GM04504 (cell line): ENCODE measurements at places on chromosomes 1 and 21.

- no peak for DNase-seq
Observed at GRCh38 chr1:4485398-4485797, 169.0 kb upstream of the AJAP1 start.

- DNase-seq, result no peak
Observed at GRCh38 chr1:100799954-100800612, 80.5 kb downstream of the VCAM1 start.

- no peak for DNase-seq
Observed at GRCh38 chr21:22115746-22116145, 1117.5 kb downstream of the NCAM2 start.

GRCh38 chr1:59514061-59514909, 217.4 kb downstream of the FGGY start:
- DNase-seq, result no peak

- no peak for DNase-seq
Observed at GRCh38 chr1:245133995-245134715, 20.6 kb upstream of the KIF26B start.

GRCh38 chr21:33157303-33157702, 72.4 kb upstream of the IFNAR2 start:
- no peak for DNase-seq

DNA sequence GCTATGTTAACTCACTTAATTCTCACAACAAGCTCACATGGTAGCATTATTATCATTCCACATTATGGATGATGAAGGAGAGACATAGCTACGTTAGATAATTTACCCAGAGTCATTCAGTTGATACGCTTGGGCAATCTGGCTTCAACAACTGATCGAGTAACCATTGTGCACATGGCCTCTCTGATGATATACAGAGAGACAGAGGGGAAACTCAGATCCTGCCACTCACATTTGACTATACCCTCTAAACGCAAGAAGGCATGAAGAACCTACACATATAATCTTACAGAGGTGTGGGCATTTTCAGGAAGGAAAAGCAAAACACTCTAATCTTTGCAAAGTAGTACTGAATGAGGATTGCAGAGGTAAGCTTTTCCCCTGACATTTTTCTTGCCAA, 360.1 kb downstream of the BARHL2 start:
- DNase-seq, result no peak

- no peak for DNase-seq
Observed at GRCh38 chr1:116874733-116875249, 34.9 kb upstream of the PTGFRN start.

DNA sequence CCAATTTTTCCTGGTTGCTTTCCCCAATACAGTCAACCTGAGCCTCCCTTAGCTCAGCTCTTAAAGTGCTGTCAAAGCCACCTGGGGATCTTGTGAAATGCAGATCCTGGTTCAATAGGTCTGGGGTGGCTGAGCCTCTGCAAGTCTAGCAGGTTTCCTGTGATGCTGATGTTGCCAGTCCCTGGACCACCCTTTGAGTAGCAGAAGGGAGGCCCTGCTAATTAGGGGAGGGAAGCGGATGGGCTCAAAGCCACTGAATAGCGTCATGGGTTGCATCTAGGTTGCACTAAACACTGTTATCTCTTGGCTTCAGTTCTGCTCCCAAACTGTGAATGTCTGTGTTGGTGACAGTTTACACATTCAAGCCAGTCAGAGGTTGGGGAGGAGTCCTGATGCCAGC, 127.2 kb downstream of the KAZN start:
- DNase-seq, result no peak

DNA sequence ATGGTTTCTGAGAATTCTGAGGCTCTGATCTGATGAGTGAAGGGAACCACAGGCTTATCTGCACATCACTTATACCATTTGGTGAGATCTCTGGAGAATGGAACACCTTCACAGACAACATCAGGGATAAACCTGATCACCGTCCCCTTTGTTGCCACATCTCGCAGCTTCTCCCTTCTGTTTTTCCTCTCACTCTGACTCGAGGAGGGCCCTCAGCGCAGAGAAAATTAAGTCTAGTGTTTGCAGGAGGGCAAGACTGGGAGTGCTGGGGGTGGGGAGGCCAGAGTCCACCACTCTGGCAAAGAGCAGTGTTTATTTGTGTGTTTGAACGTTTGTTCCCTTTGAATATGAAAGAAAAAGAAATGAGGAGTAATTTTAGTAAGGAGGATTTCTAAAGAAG, 29.0 kb upstream of the BATF3 start:
- DNase-seq, result no peak

DNA sequence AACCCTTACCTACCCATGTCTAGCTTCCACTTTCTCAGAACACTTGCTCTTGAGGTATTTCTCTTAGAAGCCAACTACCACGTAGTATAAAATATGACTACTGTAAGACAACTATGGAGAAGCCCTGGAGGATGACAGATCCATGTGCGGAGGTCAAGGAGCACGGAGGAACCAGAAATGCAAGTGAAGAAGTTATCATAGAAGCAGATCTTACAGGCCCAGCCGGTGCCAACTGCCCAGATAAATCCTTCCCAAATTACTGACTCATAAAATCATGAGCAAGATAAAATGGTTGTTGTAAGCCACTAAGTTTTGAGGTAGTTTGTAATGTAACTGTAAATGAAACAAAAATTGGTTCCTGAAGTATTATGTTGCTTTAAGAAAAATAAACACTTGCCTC, 12.6 kb downstream of the GTF2B start:
- DNase-seq, result no peak
